ENCODE measurements at places on chromosomes 5 and 9.

GRCh38 chr9:81563739-81564138, 125.6 kb downstream of the TLE1 start:
- DNase-seq = no peak

DNA sequence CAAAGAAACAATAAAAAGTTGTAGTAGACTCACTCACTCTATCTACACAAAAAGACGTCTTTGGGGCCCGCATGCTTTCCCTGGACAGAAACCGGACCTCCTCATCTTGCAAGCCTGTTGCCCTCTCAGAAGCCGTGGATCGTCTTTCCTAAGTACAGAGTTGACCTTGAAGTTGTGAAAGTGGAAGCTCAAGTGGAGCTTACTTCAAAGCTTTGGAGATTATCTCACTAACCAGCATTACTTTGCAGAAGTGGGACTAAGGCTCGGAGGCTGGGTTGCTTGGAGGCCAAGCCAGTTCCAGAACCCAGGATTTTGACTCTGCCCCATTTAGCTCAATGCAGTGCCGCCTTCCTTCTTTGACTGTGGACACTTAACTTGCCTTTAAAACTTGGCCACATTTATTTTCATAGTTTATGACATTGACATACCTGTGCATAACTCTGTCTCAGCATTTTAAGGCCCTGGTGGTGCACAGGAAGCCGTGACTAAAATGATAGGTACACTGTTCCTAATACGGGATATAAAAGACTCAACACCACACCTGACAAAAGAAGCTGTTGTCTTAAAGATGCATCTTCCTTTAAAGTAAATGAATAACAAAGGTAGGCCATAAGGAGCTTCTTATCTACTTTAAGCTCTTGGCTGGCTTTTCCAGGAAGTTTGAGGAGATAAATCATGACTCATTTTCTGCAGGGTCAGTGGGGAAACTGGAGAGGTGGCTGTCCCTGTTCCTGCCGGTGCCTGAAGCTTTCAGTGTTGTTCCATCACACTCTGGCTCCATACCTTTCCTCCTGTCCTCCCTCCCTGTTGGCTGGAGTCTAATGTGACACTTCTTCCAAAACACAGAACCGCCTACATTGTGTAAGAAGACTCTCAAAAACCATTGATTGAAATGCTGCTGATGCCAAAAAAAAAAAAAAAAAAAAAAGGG, 10.7 kb downstream of the SLC25A25 start:
- no peak for DNase-seq

DNA sequence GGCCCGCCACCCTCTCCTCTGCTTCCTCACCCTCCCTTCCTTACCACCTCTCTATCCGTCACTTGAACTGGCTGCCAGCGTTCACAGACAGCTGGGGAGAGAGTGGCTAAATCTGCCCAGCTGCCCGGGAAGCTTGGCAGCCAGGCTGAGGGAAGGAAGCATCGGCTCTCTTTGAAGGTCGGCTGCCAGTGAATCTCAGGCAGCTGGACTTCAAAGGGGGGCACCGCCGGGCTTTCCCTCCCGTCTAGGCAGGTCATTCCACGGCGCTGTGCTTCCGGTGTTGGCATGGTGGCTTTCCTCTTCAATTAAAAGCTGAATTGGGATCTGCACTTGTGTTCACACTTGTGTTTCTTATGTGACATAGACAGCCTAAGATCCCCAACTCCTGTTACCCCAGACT, 174.0 kb downstream of the GDNF start:
- DNase-seq = no peak

- DNase-seq = no peak
Measured at GRCh38 chr9:86670536-86670935, 276.8 kb downstream of the GAS1 start.

- DNase-seq = no peak
Measured at GRCh38 chr5:122999947-123000563, 36.5 kb downstream of the PPIC start.

DNA sequence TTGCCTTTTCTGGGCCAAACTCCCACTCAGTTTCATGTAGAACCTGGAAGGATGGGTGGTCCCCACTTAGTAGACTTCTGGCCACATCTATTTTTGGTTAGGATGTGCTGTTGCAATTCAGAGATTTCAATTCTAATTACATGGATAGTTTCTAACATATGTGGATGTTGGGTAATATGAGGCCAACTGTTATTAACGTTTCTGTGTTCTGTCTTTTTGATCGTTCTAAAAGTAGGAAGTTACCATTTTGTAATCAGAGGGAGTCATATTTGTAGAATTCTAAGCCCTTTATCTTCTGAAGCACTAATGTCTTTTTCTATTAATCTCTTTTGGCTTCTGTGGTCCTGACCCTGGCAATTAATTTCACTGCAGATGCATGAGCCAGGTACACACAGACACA, 141.6 kb upstream of the SPEF2 start:
- no peak for DNase-seq

DNA sequence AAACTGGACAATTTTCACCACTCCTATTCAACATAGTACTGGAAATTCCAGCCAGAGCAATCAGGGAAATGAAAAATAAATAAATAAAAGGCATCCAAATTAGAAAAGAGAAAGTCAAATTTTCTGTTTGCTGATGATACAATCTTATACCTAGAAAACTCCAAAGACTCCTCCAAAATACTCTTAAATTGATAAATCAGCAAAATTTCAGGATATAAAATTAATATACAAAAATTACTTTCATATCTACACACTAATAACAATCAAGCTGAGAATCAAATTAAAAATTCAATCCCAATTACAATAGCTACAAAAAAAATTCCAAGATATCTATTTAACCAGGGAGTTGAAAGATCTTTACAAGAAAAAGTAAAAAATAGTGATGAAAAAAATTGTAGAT, 651.9 kb downstream of the DTWD2 start:
- DNase-seq = no peak

DNA sequence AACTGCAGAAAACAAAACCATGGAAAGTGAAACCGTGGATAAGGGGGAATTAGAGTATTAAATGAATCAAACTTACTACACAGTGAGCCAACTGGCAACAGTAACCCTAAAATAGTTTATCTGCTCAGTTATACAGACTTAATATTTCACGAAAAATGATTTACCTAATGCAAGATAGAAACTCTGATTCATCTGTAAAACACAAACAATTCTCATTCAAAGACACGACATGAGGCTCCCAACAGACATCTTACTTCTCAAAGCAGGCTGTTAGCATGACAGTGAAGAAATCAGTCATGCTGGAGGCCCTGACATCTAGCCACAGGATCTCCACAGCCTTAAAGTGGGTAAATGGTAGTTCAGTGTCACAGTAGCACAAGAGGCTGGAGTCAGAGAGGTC, 131.2 kb downstream of the FBN2 start:
- no peak for DNase-seq

GRCh38 chr9:109192732-109193361, 25.8 kb upstream of the FRRS1L start:
- no peak for DNase-seq

DNA sequence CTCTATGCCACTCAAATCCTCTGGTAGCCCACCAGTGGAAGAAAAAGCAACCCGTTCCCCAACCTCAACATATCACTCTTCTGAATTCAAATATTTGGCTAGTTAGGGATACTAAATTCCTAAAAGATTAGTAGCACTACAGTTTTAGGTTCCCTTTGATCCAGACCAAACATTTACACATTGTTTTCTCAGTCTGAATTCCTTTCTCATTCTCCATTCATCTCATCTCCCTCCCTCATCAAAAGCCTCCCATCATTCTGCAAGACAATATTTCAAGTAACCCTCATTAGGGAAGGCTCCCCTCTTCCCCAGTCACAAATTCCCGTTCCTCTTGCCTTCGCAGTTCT, 26.3 kb downstream of the ADAM19 start:
- DNase-seq = no peak

GRCh38 chr5:76942581-76942980, 10.3 kb upstream of the CRHBP start:
- DNase-seq = no peak

GRCh38 chr9:120536949-120537640, 42.9 kb downstream of the CDK5RAP2 start:
- DNase-seq = no peak

DNA sequence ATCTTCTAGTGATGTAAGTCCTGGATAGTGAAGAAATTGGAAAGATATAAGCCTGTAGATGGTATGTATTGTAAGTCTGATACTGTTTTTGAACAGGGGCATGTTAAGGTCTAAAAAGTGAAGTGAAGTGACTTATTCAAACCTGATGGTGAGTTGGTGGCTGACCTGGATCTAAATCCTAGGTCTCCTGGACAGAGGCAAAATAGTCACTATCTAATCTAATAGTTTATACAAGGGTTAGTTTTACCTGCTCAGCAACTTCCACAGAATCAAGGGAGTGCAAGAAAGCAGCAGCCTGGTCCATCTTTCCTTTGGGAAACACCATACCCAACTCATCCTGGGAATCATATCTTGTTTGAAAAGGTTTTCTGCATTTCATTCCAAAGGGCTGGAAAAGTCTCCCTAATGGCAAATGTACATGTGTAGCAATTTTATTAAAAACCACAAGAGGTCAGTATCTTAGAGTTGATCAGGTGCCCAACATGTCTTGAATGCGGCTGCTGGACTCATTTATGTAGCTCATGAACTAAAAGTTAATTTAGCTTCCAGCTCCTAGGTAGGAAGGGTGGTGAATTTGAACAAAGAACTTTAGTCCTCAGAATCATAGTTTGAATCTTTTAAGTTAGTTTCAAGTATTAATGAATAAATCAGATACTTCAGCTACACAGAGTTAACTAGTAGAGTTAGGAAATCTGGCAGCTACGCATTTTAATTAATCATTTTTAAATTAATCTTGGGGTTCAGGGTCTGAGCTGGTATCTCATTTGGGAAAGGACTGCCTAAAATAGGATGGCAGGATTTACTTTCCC, 26.0 kb downstream of the SKP2 start:
- DNase-seq = no peak

DNA sequence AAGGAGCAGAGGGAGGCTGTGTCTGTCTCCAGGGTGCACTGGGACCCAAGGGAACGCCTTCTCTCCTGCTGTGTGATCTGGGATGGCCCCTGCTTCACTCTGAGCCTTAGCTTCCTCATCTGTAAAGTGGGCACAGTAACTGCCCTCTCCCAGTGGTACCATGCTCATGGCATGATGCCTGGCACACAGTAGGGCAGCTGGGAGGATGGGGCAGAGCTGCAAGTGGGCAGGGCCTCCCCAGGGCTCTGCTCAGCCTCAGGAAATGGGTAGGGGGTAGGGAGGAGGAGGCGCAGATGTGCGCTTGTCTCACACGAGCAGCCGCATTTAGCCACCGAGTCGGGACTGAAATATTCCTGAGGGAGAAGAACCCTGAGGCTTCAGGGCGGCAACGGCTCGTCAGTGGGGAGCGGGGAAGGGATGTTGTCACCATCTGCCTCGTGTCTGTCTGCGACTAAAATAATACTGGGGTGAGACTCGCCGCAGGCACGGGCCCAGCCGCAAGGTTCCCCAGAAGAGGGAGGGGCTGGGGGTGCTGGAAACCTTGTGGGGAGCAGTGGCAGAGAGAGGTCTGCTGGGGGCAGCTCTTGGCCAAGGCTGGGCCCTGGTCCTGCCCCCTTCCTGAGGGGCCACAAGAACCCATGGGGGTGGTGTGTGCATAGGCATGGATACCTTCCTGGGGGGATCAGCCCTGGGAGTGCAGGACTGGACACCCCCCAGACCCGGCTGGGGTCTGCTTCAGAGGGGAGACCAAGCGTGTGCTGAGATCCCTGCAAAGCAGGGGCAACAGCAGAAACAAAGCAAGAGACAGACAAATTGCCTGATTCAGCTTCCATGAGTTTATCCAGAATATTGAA, 55.2 kb upstream of the PSD2 start:
- DNase-seq = no peak

GRCh38 chr5:80389580-80389979, 18.3 kb upstream of the ZFYVE16 start:
- no peak for DNase-seq

GRCh38 chr9:76181020-76181641, 213.1 kb downstream of the RFK start:
- DNase-seq = no peak

- DNase-seq = no peak
Measured at GRCh38 chr5:123007182-123007581, 29.3 kb downstream of the PPIC start.

- DNase-seq = no peak
Measured at GRCh38 chr5:110940136-110940535, 131.4 kb upstream of the TSLP start.

DNA sequence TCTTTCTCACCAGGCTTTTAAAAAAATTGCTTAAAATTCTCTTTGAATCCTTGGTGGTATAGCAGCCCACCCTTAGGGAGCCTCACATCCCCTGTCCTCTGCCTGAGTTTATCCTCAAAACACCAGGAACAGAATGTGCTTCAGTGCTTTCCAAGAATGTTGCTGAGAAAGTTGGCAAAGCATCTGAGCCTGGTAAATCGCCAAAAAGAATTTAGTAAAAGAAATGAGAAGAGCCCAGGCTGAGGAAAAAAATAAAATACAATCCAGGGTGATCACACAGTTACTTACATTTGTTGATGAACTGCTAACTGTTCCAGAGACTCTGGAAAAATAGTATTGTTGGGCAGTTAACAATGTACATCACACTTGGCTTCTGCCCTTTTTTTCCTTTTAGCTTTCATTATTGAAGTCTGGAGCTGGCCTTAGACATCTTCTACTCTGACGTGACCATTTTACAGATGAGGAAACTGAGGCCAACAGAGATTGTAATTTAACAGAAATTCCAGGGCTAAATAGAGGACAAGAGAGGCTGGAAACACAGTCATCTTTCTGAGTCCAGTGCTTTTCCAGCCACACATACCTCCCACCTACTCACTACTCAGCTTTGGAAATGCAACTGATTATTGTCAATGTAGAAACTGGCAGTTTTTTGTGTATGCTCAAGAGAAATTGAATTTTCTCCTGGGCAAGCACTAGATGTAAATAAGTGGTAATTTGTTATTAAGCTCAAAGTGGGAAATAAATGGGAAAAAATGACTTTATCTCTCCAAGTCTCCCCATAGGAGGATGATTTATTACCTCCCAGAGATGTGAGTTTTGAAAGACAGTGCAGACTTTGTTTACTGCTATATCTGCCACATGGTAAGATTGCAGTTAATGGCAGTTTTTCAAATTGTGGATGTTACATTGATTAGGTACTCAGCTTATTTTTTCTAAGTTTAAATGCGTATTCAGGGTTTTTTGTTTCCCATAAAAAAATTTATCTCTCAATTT, 86.7 kb upstream of the ALDH1A1 start:
- no peak for DNase-seq

- no peak for DNase-seq
Measured at GRCh38 chr5:16025681-16026080, 153.9 kb downstream of the MARCHF11 start.
